ENCODE measurements at places on chromosomes 6 and 20. TPM values are rescaled to one million over a fixed set of nuclear protein-coding genes. Genes with fewer than 3 reads are reported as not detected.

CALHM6 gene
- not detected for total RNA-seq

ELOVL4 gene
- total RNA-seq, result 0.12 TPM

FAM162B gene
- 2.8 TPM for total RNA-seq

AURKA gene
- 13.4 TPM for total RNA-seq

ERVFRD-1 gene
- 0.11 TPM for total RNA-seq

ANKRD6 gene
- 4.0 TPM for total RNA-seq

SLC22A7 gene
- total RNA-seq, result not detected

SLC35F1 gene
- not detected for total RNA-seq

ATP9A gene
- total RNA-seq, result 17.2 TPM

TUBB2B gene
- total RNA-seq, result 4.4 TPM

CDSN gene
- total RNA-seq, result not detected

GABBR1 gene
- total RNA-seq, result 4.1 TPM

BPIFB1 gene
- total RNA-seq, result not detected

All from psoas muscle (tissue), 8 donors.